Skin of body (tissue), 3 donors: ENCODE measurements at places on chromosomes 2 and 18.

DNA sequence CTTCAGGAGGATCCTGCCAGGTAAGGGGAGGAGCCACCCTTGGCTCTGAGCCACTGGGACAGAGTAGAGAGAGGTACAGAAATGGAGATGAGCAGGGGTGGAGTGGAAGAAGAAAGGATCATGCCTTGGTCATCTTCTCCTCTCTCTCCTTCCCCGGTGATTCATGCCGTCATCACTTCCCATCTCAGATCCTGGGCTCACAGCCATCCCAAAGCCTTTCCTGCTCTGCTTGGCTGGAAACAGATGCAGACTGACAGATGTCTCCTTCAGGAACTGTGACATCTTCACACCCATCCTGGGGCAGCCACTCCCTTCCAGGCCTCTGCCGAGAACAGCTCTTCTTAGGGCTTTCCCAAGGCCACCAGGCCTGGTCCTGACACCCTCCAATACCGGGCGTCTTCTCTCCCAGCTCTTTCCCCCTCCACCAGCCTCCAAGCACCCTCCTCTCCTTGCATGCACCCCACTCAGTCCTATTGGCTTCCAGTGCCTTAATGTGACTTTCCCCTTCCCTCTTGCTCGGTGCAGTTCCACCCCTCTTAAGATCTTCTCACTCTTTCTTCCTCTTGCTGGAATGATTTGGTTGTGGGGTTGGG is 58.3 kb upstream of the TNP1 start:
- peak; percentile 71 for DNase-seq

DNA sequence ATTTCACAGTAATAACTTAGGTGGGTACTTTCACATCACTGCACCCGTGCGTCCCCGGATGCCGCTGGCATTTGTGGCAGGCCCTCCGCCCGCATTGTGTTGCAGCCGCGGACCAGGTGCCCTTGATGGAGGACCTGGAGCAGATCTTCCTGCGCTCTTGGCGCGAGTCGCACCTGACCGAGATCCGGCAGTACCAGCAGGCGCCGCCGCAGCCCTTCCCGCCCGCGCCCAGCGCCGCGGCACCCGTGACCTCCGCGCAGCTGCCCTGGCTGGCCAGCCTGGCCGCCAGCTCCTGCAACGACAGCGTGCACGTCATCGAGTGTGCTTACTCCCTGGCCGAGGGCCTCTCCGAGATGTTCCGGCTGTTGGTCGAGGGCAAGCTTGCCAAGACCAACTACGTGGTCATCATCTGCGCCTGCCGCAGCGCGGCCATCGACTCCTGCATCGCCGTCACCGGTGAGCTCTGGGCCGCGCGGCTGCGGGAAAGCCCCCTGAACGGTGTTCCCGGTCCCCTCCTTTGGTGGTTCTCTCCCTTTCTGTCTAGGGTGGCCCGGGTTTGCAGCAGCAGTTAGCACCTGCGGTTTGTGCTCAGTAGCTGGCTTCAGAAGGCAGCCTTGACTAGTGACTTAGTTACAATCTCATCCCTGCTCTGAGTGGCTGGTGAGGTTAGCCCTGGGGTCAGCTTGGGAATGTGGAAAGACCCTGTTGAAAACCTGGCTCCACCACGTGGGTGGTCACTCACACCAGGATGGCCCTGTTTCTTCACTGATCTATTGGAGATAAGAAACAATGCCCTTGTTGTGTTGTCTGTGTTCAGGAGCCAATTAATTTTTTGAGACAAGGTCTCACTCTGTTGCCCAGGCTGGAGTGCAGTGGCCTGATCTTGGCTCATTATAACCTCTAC is 59.1 kb downstream of the GREB1 start:
- DNase-seq = no peak

DNA sequence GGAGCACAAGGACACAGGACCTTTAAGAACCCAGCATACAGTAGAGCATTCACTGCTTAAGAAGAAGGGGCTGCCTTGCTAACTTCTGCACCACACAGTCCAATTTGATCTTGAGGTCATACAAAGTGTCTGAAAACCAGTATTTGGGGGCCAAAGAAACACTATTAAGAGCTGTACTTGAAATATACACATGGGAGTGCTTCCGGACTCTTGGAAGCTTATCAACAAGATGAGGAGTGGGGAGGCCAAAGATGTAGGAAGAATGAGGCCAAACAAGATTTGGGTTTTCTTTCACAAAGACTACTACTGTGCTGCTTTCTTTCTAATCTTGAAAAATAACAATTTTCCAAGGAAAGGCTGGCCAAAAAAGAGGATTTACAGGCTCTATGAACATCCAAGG is 24.8 kb upstream of the MALL start:
- no peak for DNase-seq

- DNase-seq = no peak
Observed at GRCh38 chr2:45844796-45845457, 193.5 kb downstream of the PRKCE start.

DNA sequence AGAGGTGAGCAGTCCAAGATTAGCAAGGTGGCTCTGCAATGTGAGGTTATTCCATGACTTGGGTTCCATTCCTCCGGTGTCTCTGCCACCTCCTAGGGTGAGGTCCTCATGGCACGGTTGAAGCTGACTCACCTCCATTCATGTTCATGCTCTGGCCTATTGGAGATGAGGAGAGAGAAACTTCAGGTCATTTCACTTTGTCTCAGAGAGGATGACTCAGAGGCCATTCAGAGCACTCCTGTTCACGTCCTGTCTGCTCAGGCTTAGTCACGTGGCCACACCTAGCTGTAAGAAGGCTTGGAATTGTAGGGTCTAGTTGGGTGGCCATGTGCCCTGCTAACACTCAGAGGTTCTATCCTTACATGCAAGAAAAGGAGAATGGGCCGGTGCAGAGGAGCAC is 67.5 kb upstream of the MBOAT2 start:
- DNase-seq = no peak

DNA sequence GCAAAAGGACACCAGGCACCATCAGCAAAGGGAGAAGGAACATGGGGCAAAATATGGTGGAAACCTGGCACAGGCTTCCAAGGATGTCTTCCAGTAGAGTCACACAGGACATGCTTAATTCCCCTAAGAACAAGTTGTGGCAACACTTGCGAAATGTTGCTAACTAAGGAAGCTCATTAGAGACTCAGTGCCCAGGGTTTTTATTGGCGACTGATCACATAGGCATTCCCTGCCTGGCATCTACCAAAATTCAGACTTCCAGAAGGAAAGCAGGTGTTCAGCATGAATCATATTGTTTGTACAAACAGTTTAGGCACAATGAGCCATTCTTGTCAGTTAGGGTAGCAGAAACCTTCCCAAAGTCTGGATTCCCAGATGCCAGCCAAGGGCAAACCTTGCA is 25.7 kb downstream of the SLC4A1AP start:
- DNase-seq = no peak

DNA sequence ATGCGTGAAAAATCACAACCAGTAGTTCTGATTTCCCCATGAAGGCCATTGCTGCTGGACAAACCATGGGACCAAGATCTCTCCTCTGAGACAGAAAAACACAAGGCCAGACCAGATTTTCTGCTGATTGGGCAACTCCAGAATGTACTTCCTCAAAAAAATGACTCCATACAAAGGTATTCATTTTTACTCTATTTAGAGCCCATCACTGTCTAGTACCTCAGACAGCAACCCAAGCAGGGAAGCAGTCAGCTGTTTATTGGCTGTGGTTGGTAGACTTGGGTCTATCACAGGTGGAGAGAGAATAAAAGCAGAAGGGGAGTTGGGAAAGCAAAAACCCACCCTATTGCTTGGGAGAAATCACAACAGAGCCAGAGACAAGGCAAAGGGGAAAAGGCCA is 219.9 kb downstream of the PIK3C3 start:
- DNase-seq = no peak

GRCh38 chr2:205705511-205706349 is 23.4 kb downstream of the NRP2 start:
- DNase-seq = no peak

GRCh38 chr2:141692829-141693228 is 438.0 kb downstream of the LRP1B start:
- no peak for DNase-seq

DNA sequence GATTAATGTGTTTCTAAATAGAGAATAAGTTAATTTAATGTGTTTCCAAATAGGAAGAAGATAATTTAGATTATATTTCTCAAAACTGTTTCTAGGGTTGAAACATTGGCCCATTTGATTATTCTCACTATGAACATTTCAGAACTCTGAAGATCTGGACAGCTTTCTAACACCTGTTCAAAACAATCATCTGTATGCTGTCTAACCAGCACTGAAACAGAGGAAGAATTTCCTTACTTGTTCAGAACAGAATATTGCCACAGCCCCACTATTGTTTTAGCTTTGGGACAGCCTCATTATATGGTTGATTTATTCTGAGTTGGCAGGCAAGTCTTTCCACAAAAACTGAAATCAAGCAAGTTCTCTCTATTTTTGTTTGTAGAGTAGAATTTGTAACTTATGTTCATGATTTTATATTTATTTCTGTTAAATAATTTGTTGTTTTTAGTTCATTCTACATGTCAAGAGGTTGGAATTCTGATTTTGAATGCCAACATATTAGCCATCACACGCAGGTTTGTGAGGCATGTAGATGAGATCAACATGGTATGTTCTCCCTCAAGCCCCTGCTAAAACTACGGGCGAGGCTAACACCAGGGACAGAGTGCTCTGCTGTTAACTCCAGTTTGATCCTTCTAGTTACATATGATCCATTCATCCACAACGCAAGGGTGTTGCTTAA is 11.2 kb downstream of the IL18RAP start:
- no peak for DNase-seq

DNA sequence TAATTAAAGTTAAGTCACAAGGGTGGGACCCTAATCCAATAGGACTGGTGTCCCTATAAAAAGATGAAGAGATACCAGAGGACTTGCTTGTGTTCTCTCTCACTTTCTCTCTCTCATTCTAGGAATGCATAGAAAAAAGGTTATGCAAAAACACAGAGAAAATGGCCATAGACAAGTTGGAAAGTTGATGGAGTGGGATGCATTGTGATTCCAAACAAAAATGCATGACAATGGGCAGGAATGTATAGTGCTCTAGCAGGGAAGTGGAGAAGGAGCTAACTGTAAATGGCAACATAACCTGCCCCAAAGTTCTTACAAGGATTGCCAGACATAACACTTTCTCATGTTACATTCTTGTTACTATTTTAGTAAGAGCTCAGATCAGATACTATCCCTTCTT is 301.6 kb upstream of the LRATD1 start:
- no peak for DNase-seq

DNA sequence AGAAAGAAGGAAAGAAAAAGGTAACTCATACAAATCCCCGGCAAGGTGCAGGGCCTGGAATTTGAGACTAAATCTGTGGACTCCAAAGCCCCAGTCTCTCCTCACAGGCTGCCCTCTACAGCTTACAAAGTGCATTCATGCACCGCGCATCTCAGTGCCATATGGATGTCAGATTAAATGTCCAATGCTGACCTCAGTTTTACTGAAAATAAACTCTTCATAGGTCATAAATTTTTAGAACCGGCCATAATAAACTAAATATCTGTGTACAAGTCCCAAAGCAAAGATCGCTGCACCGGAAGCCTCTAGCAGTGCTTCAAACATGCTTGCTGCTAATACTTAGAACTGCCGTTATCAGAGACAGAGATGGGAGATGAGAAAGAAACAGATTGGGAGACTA is 17.7 kb downstream of the ST6GAL2 start:
- DNase-seq = no peak

GRCh38 chr2:54652540-54652939 is 70.9 kb upstream of the EML6 start:
- no peak for DNase-seq

- DNase-seq = no peak
Observed at GRCh38 chr2:48009256-48009655, 103.0 kb upstream of the FBXO11 start.

DNA sequence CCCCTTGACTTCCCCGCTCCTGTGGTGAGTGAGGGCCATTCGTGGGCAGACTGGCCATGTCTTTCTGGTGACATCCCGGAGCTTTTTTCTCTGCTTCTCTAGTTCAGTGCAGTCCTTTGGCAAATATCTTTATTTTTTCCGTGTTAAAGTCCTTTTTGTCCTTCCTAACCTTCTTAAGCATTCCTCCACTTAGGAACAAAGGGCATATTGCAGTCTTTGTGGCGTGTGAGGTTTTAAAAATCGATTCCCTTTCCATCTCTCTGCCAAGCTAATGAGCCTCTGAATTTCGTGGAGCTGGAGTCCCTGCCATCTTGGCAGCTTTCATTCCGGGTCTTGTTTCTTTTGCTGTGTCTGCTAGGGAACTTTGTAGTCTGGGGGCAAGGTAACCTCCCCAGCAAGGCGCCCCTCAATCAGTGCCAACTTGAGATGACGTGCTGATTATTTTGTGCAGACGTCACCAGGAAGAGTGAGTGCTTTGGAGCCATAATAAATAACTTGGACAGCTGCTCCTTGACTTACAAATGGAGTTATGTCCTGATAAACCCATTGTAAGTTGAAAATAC is 5.1 kb downstream of the CNNM3 start:
- no peak for DNase-seq

DNA sequence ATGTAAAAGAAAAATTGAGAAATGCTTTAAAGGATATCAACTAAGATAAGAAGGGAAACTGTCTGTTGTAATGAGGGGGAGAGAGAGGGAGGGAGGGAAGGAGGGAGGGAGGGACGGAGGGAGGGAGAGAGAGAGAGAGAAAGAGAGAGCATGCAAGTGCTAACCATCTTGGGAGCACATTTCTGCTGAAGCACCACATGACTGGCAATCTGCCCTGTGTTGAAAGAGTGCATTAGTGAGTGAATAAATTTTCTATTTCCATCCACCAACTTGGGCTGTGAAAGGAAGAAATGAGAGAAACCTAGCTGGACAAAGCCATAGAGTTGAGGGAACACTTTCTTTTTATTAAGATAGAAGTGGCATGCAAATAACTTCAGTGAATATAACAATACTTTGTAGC is 110.7 kb downstream of the TMX3 start:
- peak; percentile 67 for DNase-seq

GRCh38 chr2:51650769-51651168 is 618.8 kb upstream of the NRXN1 start:
- DNase-seq = no peak

- no peak for DNase-seq
Observed at GRCh38 chr2:21687589-21687988, 563.8 kb downstream of the TDRD15 start.

DNA sequence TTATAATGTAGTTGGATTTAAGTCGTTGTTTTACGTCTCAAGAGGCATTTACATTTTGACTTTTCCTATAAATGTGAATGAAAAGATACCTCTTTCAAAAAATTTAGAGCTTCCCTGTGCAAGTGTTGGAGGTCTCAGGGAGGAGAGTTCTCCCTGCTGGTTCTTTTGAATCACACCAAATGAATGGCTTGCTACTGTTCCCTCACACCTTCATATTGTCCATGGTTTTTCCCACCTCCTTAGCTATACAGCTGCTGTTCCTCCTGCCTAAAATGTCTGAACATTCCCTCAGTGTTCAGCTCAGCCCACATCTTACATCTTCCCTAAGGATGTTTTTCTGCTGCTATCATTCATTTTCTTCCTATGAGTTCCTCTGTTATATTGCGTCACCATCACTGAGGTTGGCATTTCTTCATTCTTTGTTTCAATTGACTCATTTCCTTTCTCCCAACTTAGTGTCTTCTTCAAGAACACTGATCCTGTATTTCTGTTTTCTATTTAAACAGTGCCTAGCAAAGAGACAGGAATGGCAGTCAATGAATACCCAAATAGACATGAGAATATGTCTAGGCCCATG is 46.0 kb downstream of the COX7A2L start:
- no peak for DNase-seq

- DNase-seq = peak; percentile 63
Observed at GRCh38 chr18:67359873-67360838, 156.4 kb downstream of the DSEL start.
